Vein endothelial cell (primary cell): ENCODE measurements at places on chromosomes 12 and 14. TPM values are rescaled to one million over a fixed set of nuclear protein-coding genes. Genes with fewer than 3 reads are reported as not detected.

Gene SOAT2
- not detected in 2 replicates for total RNA-seq

Gene STAB2
- total RNA-seq, result under 0.01 TPM in 1 of 2 replicates, not detected in the other

Gene FAM181A
- not detected in 2 replicates for total RNA-seq

Gene GLI1
- total RNA-seq, result not detected in 2 replicates

Gene CAND1
- total RNA-seq, result 83.6 and 102 TPM in 2 replicates

Gene GSC
- total RNA-seq, result not detected in 2 replicates

Gene PYGL
- 54.5 and 55.3 TPM in 2 replicates for total RNA-seq

Gene ADGRD1
- not detected in 2 replicates for total RNA-seq

Gene FZD10
- total RNA-seq, result not detected in 2 replicates

Gene CCDC197
- total RNA-seq, result not detected in 2 replicates

Gene KLRB1
- total RNA-seq, result not detected in 2 replicates

Gene FSCB
- total RNA-seq, result not detected in 2 replicates

Gene ARMH4
- 1.3 and 1.6 TPM in 2 replicates for total RNA-seq
